Stimulated activated CD8-positive, alpha-beta memory T cell treated with anti-CD3 and anti-CD28 coated beads, Interleukin-15, amount 100 ng/mL, for 24 hours (primary cell): ENCODE measurements at places on chromosomes 3 and 15.

DNA sequence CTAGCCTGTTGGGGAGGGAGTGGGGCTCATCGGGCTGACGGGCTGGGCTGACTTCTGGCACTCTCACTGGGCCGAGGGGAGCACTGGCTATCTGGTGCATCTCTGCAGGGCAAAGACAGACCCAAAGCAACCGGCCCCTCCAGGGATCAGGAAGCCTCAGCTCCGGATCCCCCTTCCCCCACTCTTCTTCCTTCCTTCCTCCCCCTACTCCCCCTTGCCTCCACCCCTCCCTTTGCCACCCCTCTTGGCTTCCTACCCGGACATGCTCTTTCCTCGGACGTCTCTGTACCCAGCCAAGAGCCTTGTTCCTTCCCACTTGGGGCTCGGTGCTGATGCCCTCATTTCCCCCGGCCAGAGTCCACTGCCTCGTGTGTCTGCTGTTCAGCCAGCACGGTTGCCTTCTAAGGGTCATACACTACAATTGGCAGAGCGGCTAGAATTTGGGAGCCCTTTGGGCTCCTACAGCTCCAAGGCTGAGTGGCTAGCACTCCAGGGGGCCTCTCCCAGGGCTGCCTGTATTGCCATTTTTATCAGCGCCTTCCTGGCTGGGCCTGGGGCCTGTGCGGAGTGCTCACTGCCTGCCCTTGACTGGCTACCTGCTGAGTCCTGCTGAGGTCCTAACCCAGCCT, 10.9 kb downstream of the SEMA3F start:
- DNase-seq = no peak

- DNase-seq = no peak
Observed at GRCh38 chr3:67686069-67686468, 31.7 kb upstream of the SUCLG2 start.

DNA sequence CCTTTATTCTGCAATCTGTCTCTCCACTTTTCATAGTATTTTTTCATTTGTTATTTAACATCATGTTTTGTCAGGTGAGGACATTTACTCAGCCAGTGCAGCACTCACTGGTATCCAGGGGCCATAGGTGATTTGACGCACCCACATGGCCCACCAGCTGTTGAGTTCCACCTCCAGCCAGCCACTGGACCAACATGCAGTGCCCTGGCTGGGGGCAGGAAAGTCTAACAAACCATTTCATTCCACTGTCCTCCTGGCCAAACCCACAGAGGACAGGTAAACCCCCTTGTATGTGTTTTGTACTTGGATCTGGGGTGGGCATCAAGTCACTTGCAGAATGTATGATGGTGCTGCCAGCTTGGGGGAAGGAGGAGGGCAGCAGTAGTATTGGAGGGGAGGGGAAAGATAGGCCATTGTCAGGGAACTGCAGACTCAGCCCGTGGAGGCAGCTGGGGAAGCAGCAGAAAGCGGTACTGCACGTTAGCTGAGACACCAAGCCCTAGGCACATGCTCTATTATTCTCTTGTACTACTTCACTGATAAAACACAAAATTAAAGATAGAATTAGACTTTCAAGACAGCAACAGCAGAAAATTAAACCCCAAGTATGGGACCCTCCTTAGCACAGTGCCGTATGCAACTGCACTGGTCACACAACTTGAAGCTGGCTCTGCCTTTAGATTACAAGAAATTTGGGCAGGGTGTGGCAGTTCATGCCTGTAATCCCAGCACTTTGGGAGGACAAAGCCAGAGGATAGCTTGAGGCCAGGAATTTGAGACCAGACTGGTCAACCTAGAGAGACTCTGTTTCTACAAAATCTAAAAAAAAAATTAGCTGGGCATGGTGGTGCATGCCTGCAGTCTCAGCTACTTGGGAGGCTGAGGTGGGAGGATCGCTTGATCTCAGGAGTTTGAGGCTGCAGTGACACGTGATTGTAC, 15.4 kb upstream of the RPL24 start:
- no peak for DNase-seq

- DNase-seq = no peak
Observed at GRCh38 chr15:63987796-63988378, 58.4 kb downstream of the DAPK2 start.

DNA sequence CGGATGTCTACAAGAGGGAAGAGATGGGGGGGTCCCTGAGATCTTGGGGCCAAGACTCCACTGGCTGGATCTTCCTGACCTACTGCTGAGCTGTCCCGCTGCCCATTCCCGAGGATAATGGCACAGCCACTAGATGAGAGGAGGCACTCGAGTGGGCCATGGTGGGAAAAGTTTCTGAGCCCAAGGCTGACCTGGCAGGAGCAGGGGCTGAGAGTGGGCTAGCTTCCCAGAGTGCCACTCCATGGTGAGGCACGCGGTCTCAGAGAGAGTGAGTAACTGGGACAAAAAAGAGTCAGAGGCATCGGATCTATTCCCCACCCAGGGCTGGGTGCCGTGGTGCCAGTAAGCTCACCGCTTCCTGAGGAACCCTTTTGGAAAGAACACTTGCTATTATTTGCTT, 10.9 kb downstream of the SLC51B start:
- no peak for DNase-seq

DNA sequence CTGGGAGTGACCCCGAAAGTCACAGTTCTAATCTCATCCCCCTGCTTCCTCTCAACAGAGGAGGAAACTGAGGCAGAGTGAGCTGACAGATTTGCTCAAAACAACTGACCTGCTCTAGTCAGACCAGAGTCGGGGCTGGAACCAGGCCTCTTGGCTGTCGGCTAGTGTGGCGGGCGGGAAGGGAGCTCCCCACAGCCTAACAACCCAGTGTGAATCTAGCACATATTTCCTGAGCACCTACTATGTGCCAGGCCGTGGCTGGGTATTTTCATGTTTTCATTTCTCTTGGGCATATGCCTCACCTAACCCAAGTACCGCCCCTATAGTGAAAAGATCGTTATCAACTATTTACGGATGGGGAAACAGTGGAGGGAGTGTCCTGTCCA, 27.2 kb downstream of the GRIP2 start:
- DNase-seq = no peak

DNA sequence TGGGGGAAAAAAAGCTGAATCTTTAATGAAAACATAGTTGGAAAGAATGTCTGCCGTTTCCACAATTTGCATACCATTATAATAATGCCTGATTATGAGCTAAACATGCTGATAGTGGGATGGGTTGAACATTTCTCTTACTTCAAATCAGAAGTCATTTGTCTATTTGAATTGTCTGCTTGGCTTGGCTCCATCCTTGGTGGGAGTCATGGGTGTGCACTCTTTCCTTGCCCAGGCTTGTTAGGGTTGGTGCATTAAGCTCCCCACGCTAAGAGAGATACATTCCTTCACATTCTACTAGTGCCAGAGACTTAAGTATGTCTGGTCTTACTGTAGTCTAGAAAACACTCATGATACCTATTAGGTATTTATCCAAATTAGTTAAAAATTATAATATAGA, 121.4 kb upstream of the RARB start:
- no peak for DNase-seq

DNA sequence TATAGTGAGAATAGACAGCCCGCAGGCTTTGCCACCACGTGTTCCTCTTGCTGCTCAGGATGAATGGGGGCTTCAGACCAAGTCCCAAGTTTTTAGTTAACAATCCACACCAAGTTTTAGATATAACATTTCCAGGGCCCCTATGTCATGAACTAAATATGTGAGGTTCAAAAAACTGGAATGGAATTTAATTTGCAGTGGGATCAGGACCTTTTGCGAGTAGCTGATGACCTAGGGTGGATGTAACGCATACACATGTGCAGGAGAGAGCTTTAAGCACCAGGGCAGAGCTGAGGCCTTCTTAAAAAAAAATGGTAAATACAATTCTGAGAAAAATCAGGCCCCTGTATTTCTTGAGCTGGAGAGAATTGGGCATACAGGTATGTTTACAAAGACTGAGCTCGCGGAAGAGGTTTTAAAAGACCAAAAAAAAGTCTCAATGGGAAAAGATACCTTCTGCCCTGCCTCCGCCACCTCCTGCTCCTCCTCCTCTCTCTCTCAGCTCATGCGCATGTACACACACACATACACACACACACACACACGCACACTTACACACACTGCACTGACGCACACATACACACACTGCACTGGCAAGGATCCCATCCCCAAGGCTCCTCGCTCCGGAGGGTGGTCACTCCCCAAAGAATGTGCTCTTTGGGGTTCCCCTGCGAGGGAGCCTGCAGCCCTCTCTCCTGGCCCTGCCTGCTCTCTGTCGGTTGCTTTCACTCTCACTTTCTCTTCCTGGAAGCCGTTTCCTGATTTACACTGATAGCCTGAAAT, 48.2 kb upstream of the IGF1R start:
- DNase-seq = no peak

GRCh38 chr15:38208206-38208605, 44.4 kb upstream of the SPRED1 start:
- DNase-seq = no peak

GRCh38 chr15:42110367-42110766, 16.0 kb upstream of the PLA2G4D start:
- DNase-seq = no peak

- DNase-seq = no peak
Observed at GRCh38 chr3:44923632-44924456, 49.4 kb downstream of the TGM4 start.

DNA sequence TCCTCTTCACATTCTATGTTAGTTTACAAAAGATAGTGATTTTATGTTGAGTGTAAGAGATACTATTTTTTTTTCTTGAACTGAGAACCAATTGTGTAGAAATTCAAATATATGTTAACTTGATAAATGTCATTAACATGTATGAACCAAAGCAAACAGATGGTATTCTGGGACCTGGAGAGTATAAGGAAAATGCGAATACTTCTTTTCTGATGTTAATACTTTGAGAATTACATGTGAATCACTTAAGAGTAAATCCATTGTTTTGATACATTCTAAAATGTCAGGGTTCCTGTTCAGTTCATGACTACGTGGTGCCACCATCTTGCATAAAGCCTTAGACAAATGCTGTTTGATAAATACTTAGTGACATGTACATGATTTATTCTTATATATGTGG, 541.3 kb downstream of the FGF12 start:
- DNase-seq = no peak

- no peak for DNase-seq
Observed at GRCh38 chr15:52348056-52348745, 52.6 kb upstream of the MYO5C start.

DNA sequence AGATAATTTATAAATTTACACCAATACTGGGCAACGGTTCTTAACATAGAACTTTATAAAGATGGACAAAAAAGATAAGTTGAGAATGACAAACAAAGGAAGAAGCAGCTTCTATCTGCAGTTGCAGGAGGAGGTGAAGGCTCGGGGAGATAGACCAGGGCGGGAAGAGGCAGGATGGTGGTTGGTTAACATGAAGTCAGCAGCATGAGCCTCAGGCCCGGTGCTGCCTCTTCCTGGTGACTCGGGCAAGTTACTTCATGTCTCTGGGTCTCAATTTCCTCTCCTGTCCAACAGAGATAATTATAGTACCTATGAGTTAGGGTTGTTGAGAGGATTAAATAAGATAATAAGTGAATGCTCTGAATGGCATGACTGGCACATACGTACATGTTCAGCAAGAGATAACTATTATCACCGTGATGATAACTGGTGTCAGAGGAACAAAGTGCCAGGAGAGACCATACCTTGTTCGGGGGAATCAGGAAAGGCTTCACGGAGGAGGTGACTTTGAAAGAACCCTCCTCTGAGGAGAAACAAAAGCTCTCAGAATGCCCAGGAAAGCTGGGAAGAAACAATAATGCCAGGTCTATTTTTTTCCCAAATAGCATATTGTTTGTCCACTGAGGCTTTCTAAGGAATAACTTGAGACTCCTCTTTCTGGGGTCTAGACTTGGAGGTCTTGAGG, 4.4 kb downstream of the PAK6 start:
- DNase-seq = no peak
